ENCODE measurements at places on chromosomes 1 and 21. TPM values are rescaled to one million over a fixed set of nuclear protein-coding genes. Genes with fewer than 3 reads are reported as not detected.

The HMGCS2 gene
- not detected for total RNA-seq

The DCDC2B gene
- not detected for total RNA-seq

The HSPA6 gene
- total RNA-seq: 0.95 TPM

The DCST1 gene
- total RNA-seq: not detected

The IGSF21 gene
- not detected for total RNA-seq

The INSRR gene
- not detected for total RNA-seq

The RGS5 gene
- total RNA-seq: 2.7 TPM

The SIKE1 gene
- total RNA-seq: 70.0 TPM

The OR10J1 gene
- not detected for total RNA-seq

The FH gene
- 98.2 TPM for total RNA-seq

The RGS1 gene
- total RNA-seq: 28.7 TPM

The SPRR2B gene
- total RNA-seq: not detected

The OR10J5 gene
- total RNA-seq: not detected

The TLR5 gene
- total RNA-seq: 0.21 TPM

The IBA57 gene
- total RNA-seq: 16.3 TPM

The CD48 gene
- 292 TPM for total RNA-seq
